ENCODE measurements at places on chromosomes 4 and X.

DNA sequence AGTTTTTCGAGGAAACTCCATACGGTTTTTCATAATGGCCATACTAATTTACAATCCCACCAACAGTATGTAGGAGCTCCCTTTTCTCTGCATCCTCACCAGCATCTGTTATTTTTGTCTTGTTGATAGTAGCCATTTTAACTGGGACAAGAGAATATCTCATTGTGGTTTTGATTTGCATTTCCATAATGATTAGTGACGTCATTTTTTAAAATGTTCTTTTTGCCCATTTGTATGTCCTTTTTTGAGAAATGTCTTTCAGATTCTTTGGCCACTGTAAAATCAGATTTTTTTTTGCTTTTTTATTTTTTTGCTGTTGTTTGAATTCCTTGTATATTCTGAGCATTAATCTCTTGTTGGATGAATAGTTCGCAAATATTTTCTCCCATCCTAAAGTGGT is 243.9 kb downstream of the TRIML1 start:
- DNase-seq, result no peak

- no peak for DNase-seq
Measured at GRCh38 chr4:176357359-176358082, 37.8 kb downstream of the SPCS3 start.

GRCh38 chr4:78227411-78228057 is 170.4 kb downstream of the FRAS1 start:
- DNase-seq, result no peak

DNA sequence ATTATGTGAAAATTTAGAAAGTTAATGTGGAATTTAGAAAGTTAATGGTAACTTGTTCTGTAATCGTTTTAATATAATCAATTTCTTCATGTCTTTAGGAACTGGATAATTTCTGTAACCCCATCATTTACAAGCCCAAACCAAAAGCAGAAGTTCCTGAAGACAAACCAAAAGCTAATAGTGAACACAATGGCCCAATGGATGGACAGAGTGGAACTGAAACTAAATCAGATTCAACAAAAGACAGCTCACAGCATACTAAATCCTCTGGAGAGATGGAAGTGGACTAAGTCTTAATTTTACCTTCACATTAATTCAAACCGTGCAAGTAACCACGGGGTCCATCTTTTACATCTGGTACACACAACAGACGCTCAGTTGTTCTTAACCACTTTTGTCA is 48.1 kb upstream of the PLK4 start:
- DNase-seq, result no peak

DNA sequence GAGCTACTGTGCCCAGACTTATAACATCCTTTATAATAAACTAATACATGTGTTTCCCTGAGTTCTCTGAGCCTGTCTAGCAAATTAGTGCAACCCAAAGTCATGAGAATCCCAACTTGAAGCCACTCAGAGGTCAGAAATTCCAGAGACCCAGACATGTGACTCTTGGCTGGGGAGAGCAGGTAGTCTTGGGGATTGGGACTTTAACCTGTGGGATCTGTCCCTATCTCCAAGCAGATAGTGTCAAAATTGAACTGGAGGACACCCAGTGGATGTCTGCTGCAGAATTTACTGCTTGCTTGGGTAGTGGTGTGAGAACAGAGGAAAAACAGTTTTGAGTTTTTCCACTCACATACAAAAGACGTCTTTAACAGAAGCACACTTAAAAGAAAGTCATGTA is 26.4 kb downstream of the ELOVL6 start:
- DNase-seq, result no peak

All from stimulated activated CD8-positive, alpha-beta memory T cell treated with anti-CD3 and anti-CD28 coated beads, Interleukin-15, amount 100 ng/mL, for 4 hours (primary cell).